ENCODE measurements at places on chromosomes 12 and 14.

DNA sequence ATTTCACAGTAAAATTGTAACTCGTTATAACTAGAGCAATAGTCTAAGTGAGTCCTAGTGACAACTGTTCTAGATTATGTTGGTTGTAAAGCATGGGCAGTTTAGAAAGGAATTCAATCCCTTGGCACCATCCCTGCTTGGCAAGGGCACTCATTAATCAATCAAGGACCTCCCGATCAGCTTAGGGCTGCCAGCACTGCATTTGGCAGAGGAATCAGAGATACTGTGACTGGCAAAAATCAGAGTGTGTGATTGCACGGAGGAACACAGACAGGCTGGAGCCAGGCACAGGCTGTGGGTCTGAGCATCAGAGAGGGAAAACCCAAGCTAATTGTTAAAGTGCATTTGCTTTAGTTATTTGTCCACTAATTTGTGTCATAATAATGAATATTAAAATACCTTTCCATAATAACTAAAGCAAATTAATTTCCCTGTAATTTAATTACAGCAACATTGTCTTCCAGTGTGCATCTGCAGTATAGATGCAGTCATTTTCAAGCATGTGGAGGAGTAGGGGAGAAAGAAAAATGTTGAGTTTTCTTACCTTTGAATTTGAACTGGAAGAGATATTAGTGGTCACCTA is 3.2 kb upstream of the EGLN3 start:
- no peak for DNase-seq

DNA sequence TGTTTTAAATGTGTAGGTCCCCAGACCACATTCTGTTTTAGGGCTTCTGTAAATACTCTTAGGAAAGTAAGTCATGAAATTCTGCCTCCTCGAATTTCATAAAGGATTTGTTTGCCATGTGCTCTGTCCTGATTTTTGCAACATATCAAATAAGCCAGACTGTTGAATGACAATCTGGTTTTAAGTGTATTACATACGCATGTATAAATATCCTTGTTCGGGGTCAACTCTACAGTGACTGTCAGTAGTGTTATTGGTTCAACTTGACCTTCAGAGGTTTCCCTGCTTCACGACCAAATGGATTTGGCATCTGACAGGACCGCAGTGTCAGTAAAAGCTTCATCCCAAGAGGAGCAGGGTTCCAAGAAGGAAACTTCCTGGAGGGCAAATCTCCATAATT is 52.7 kb downstream of the PPM1A start:
- no peak for DNase-seq

GRCh38 chr12:117101953-117102799 is 3.0 kb upstream of the TESC start:
- DNase-seq, result no peak

GRCh38 chr12:95582230-95583058 is 31.2 kb upstream of the USP44 start:
- DNase-seq, result no peak

DNA sequence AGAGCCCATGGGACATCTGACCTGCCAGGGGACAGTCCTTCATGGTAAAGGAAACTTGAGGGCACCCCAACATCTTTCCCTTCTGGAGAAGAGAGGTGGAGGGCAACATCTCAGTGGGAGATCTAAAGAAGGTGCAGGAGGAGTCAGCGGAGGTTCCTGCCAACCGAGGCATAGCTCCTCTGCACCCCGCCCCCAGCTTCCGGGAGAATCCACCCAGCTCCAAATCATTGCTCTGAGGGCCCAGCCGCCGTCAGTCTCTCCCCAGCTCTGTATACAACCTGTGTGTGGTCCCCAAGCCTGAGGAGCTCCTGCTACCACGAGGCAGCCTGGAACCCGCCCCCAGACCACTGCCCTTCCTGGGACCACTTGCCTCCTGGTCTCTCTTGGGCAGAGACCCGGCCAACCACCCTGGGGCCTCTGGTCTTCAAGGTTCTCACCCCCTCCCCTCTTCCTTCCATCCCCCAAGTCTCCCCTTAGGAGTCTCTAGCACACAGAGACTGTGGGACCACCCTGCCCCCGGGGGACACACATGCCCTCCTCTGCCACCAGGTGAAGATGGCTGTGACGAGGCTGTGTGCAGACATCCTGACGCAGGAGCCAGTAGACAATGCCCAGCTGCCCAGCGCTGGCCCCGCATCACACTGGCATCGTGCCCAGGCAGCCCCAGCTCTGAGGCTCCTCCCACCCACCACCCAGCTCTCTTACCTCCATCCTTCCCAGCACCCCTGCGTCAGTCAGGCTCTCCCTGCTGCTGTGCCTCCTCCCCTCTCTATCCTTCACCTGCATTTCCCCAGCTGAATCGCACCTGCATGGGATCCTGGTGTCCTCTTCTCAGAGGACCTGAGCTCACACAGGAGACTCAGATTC is 13.0 kb upstream of the NUDT14 start:
- DNase-seq, result no peak

DNA sequence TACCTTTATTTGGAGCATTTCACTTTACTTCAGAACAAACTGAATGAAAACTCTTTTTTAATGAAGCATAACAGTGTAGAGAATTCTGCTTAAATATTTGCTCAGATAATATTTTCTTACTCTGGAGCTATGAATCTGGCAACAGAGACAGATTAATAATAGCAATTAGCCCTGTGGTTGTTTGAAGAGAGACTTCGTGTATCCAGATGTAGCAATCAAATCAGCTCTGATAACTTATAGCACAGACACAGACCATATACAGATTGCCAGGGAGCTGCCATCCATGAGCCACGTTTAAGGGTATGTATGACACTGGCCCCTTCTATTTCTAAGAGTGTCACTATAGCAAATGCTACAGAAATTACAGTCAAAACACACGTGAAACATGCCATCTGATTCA is 146.6 kb downstream of the EXOC5 start:
- no peak for DNase-seq

- DNase-seq, result no peak
These were observed 4.0 kb downstream of the MAPKAPK5 start for GRCh38 chr12:111846016-111846415.

DNA sequence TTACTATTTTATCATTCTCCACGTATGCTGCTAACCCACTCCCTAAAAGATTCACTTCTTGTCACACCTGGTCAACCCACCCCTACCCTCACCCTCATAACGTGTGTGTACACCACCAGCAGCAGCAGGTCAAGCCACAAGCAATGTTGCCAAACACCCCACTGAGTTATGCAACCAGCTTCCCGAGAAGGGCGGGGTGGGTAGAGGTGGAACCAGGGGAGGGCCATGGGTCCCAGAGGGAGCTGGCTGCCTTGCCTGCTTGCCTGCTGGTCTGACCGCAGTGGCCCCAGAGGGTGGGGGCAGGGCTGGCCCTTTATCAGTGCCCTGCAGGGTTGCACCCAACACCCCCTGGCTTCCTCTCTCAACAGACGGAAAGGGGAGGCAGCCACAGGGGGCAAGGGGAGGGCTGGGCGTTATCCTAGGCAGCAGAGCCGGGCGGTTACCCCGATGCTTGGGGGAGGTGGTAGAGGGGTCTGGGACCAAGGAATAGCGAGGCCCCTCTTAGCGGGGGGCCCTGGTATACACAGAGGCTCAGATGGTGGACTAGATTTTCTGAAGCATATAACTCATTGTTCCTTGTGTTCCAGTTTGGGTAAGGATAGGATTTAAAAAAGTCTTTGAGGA is 3.5 kb upstream of the NFE2 start:
- no peak for DNase-seq

DNA sequence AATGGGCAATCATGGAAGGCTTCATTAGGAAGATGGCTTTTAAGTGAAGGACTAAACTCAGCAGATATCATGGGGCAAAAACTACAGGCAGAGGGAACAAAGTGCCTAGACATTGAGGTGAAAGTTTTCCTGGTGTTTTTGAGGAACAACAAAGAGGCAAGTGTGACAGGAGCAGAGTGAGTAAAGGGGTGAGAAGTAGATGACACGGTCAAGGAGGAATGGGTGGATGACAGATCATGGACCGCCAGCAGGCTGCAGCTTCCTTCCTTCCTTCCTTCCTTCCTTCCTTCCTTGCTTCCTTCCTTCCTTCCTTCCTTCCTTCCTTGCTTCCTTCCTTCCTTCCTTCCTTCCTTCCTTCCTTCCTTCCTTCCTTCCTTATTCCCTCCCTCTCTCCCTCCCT is 108.3 kb downstream of the TRHDE start:
- no peak for DNase-seq

DNA sequence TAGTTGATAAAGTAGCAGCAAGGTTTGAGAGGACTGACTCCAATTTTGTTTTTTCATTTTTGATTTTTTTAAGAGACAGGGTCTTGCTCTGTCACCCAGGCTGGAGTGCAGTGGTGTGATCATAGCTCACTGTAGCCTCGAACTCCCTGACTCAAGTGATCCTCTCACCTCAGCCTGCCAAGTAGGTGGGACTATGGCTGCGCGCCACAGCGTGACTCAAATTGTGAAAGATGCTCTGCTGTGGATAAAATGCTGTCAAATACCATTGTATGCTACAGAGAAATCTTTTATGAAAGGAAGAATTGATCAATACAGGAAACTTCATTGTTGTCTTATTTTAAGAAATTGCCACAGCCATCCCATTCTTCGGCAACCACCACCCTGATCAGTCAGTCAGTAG is 48.3 kb downstream of the SCN8A start:
- DNase-seq, result no peak

DNA sequence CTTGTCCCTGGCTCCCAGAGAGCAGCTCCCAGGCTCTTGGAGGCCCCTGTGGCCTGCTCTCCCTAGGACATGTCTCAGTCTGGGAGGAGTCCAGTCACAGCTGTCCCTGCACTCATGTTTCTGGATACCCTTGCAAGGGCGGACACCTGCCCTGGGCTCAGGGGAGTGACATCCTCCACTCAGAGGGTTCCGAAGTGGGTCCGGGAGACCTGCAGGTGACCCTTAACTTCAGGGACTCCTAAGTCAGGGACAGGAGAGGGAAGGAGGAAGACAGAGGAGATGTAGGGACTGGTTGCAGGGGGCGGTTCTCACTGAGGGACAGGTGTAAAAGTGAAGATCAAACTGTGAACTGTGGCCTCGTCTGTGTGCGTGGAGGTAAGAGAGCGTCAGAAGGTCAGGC is 37.6 kb downstream of the CACNA2D4 start:
- no peak for DNase-seq

- DNase-seq, result no peak
These were observed 81.3 kb downstream of the SCN8A start for GRCh38 chr12:51672334-51672733.

DNA sequence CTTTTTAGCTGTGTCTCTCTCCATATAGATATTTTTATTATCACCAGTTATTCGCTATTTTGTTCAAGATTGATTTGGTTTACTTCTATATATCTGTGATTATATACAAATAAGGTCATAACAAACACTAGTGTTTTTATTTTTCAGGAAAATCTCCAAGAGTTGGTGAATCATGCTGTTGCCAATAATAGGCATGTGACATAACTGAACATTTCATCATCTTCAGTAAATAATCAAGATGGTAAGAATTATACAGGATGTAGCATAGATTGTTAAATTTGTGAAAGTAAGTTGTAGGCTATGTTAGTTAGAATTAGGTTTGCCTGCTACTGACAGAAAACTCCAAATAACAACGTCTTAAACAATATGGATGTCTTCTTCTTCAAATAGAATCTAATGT is 240.9 kb upstream of the PDE3A start:
- no peak for DNase-seq

- DNase-seq, result no peak
These were observed 293.9 kb upstream of the PRKD1 start for GRCh38 chr14:30221546-30221945.
